ENCODE measurements at places on chromosomes 6 and 20. TPM values are rescaled to one million over a fixed set of nuclear protein-coding genes. Genes with fewer than 3 reads are reported as not detected.

ADTRP gene
- not detected for total RNA-seq

PPP1R3G gene
- total RNA-seq: 6.8 TPM

MYCT1 gene
- 6.6 TPM for total RNA-seq

CLVS2 gene
- not detected for total RNA-seq

CEBPB gene
- 250 TPM for total RNA-seq

IL20RA gene
- 8.6 TPM for total RNA-seq

BPIFB4 gene
- not detected for total RNA-seq

MEI4 gene
- 0.57 TPM for total RNA-seq

DNA sequence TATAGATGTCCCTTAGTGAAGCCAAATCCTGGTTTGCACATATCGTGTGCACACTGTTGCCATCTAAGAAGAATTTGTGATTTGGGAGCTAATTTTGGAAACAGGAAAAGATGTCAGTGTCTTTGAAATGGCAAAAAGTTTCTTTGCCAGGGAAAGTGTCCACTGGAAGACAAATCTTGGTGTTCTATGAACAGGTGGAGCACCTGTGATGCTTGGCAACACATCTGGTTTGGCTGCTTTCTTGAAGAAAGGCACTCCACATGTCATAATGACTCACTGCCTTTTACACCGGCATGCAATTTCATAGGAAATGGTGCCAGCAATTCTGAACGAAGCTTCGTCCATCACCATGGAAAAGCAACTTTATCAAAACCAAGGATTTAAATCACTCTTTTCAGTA is 1040.0 kb upstream of the MAP3K7 start:
- DNase-seq: no peak

GRCh38 chr20:43571310-43571709 is 12.5 kb downstream of the SGK2 start:
- DNase-seq: no peak

DNA sequence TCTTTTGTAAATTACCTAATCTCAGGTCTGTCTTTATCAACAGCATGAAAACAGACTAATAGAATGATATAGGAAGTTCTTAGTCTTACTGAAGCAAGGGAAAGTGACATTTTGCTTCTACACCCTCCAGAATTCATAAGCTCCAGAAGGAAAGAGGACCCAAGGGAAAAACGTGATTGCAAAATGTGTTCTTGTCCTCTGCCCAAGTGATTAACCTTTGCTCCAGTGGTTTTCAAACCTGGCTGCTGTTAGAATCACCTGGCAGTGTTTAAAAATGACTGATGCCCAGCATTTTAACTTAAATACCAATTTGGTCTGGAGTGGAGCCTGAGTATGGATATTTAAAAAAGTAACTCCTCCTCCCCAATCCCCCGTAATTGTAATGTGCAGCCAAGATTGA is 191.4 kb downstream of the SLC16A10 start:
- no peak for DNase-seq

GRCh38 chr6:161100072-161100471 is 108.5 kb downstream of the MAP3K4 start:
- no peak for DNase-seq

- DNase-seq: no peak
Measured at GRCh38 chr6:159169557-159170332, 545 bp downstream of the FNDC1 start.

DNA sequence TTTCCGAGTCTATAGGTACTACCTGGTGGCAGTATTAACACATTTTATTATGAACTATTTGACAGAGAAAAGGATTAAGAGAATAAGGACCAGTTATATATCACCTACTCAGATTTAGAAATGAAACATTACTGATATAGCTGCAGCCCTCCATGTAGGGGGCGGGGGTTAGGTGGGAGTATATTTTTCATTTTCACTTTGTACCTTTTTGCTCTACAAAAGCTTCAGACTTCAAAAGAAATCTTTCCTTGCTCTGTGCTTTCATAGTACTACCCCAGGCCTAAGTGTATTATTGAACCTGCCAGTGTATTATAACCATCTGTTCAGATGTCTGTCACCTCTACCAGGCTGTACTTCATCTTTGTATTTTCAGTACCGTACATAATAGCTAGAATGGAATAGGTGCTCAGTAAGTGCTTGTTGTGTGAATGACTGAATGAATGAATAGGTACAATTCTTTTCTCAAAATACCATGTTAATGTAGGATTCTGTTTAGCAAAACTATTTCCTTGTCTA is 43.0 kb downstream of the CDKAL1 start:
- no peak for DNase-seq

- no peak for DNase-seq
Measured at GRCh38 chr6:118317581-118318563, 230.2 kb upstream of the PLN start.

DNA sequence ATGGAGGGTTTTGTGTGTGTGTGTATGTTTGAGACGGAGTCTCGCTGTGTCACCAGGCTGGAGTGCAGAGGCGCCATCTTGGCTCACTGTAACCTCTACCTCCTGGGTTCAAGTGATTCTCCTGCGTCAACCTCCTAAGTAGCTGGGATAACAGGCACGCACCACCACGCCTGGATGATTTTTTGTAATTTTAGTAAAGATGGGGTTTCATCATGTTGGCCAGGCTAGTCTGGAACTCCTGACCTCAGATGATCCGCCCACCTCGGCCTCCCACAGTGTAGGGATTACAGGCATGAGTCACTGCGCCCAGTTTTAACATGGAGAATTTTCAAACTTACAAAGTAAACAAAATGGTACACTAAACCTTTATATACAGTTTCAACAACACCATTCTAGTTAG is 22.8 kb downstream of the AMD1 start:
- DNase-seq: no peak

GRCh38 chr6:112202639-112203341 is 51.6 kb downstream of the LAMA4 start:
- no peak for DNase-seq

DNA sequence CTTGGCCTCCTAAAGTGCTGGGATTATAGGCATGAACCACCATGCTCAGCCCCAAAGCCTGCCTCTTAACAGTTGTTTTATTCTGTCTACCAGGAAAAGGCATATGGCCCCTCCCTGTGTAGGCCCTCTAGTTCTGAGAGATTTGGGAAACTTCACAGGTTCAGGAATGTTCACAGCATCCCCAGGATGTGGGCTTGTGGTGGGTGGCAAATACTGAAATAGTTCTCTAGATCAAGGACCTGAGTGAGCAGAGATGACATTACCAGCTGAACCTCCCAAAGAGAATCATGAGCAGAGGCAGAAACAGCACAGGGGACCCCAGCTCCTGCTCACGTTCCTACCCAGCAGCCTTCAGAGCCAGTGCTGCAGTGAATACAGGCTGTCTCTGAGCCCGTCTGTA is 99.6 kb downstream of the SSR1 start:
- no peak for DNase-seq

- DNase-seq: no peak
Measured at GRCh38 chr6:16001158-16001557, 127.7 kb upstream of the MYLIP start.

- no peak for DNase-seq
Measured at GRCh38 chr6:90028995-90029635, 134.8 kb downstream of the GJA10 start.

DNA sequence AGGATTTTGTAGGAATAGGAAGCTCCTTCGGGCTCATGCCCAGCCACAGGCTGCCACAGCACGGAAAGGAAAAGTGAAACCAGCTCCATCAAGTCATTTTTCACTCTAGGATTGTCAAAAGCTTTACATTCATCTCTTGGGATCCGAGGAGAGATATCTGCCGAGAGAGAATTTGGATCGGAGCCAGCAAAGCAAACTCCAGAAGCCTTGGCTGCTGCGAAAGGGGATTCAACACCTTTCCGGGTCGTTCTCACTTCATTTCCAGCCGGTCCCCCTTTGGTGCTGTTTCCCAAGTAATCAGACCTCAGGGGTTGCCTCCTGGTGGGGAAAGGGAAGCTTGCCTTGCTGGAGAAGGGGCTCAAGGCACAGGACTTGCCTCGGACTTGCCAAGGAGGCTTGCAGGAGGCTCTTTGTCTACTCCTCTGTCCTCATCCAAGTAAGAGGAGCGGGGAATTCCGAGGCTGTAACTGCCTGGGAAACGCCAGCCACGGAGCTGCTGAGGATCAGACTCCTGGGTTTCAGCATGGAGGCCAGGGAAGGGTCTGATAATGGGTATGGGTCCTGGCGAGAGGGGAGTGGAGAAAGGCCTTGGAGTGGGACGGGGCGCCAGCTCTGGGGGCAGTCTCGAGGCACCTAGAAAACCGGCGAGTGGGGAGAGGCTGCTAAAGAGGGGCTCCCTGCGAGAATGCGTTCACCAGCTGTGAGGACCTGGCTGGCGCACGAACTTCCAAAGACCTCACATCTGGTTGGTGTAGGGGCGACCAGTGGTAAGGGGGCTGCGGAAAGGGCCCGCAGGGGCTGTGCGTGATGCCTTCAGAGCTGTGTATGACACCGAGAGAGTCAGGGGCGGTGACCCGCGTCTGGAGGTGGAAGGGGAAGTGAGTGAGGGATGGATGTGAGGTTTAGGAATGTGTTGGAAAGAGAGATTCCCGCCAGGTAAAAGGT is 702 bp downstream of the ETV7 start:
- DNase-seq: peak; percentile 39

DNA sequence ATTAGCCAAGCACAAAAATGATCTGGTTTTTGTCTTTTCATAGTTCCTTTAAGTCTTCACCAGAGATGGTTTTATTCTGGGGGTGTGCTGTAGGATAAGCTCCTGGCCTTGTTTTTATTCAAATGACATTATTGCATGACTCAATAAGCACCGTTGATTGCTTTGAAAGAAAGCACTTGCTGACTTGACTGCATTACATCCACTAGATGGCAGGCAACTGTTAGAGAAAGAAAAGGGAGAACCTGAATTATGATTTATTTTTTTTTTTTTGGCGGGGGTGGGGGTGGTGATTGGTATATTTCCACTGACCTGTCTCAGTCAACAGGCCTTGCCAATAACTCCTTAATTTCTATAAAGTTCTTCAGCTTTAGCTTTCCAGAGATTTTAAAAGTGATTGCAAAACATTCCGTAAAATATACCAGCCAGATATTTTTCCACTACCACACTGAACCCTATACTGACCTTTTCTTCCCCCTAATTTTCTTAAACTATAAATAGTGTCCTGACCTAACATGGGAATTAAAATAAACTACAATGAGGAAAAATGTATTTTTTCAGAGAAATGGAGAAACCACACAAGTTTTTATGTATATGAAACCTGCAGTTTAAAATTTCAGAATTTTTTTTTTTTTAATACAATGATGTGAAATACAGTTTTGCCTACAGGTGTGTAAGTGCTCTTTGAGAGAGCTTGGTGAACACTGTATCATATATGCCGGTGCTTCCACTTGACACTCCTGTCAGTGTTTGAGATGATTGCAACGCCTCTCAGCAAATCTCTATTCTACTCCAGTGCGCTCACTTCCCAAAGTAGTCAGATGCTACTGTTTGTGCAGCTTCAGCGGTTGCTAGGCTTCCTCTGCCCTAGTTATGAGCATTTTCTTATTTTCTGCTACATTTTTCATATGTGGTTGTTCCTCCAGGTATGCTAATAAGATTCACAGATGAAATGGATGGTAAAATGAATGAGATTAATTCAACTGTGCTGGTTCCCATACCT is 274.3 kb downstream of the CD109 start:
- no peak for DNase-seq

DNA sequence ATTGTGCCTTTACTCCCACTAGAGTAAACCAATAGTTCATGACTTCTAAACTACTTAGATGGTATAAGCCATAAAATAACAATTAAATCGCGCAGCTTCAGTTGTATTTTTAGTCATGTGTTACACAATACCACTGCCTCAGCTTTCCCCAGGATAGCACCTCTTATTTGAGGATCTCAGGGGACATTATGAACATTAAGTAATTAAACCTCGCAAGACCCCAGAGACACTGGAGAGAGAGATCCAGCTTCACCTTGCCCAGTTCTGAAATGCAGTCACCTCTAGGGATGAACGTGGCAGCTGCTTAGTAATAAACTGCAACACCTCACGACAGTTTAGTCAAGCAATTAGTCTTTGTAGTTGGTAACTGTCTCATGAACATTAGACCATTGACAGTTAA is 87.1 kb downstream of the CFAP61 start:
- DNase-seq: no peak

DNA sequence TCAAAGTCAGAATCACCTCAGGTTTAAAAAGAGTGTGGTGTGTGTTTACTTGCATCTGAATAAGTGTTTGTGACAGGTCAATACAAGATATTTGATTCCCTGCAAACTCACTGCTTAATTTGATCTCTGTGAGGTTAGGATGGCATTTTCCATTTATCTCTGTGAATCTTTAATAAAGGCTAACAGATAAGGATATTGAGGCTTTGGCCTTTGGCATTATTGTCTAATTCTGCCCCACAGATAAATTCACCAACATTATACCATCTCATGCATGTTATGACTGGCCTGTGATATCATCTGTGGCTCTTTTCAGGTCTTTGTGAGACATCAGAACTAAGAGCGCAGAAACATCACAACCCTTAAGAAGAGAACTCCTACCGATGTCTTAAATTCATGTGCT is 84.7 kb downstream of the TRMT6 start:
- no peak for DNase-seq

DNA sequence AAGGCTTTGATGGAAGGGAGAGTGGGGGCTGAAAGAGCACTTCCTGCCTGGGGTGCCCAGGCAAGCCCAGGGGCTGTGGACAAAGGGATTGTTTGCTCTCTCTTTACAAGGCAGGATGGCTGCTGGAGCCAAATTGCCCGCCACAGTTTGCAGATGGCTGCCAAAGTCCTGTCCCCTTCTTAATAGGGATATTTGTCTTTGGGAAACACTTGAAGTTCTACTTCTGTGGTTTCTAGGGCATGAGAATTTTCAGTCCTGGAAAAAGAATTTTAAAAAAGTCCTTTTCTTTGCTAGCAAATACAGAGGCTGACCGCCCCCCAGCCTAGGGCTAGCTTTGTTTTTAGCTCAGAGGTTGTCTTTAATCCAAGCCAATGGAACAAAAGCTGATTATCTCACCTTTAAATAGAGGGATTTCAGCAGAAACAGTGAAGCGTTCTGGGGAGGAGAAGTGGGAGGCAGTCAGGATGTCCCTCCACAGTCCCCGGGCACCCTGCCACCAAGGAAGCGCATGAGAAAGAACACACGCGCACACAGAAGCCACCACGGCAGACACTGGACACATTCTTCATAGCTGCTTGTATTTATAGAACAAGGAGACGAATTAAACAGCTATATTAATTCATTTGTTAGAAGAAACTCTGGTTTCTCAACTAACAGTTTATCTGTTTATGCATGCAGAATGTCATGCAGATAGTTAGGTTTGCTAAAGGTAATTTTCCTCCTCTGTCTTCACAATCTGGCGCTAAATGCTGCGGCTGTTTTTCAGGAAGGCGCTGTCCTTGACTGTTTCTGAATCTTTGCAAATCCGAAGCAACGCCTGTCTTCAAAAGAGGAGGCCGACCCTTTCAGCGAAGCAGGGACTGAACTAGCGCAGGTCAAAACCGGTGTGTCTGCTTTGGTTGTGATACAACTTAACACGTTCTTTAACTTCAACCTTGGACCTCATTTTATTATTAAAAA is 736.9 kb downstream of the QKI start:
- DNase-seq: no peak

- DNase-seq: peak; percentile 9
Measured at GRCh38 chr20:2280082-2280481, 15.7 kb upstream of the TGM3 start.

- DNase-seq: no peak
Measured at GRCh38 chr6:56368491-56368890, 121.1 kb upstream of the COL21A1 start.

Data from adrenal gland (tissue), 19 donors.